MCF 10A (cell line): ENCODE measurements at places on chromosomes 7 and 10. TPM values are rescaled to one million over a fixed set of nuclear protein-coding genes. Genes with fewer than 3 reads are reported as not detected.

Gene GRID1
- total RNA-seq = not detected in 2 replicates

DNA sequence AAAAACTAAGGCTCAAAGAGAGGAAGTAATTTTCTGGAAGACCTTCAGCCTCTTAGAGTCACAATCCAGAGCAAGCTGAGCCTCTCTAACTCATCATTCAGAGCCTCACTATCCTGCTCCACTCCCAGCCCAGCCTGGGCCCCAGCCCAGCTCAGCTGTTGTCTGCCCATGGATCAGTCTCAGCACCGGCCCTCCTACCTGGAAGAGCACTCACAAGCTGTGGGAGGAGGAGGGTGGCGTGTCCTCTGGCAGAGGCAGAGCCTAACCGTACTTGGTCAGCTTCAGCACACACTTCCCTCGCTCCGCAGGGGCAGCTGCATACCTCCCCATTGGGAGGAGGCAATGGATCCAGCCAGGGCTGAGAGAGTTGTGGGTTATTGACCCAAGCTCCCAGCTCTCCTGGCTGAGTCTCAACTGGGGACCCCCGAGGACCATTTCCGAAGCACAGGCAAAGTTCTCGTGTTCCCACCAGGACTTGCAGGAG is 66.7 kb upstream of the GPR26 start:
- no peak for DNase-seq

- no peak for DNase-seq
Observed at GRCh38 chr10:21507150-21507549, 18.3 kb downstream of the SKIDA1 start.

GRCh38 chr7:21253740-21254687 is 173.9 kb upstream of the SP4 start:
- DNase-seq = peak; percentile 69

DNA sequence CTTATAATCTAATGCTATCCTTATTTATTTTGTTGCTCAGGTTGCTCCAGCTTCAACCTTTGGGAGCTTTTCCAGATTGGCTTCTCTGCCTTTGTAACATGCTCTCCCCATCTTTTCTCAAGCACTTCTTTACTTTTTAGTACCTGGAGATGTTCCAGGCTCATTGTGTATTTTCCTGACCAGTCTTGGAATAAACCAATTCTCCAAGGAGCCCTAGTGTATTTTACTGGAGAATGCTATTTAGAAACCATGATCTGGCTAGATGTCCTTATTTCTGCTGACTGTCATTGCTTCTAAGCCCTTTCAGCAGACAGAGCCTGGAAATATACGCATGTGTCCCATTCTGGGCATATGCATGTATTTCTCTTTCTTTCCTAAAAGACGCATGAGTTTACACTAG is 95.7 kb downstream of the EMX2 start:
- no peak for DNase-seq

GRCh38 chr7:155188821-155189581 is 108.7 kb upstream of the INSIG1 start:
- DNase-seq = peak; percentile 66

Gene MXI1
- total RNA-seq = 16.9 and 19.5 TPM in 2 replicates

GRCh38 chr10:20740120-20740519 is 157.0 kb downstream of the NEBL start:
- DNase-seq = no peak

Gene MCM10
- total RNA-seq = 3.5 and 6.0 TPM in 2 replicates

Gene SLC26A3
- total RNA-seq = not detected in 2 replicates

Gene FRAT2
- 9.0 and 11.4 TPM in 2 replicates for total RNA-seq
